ENCODE measurements at places on chromosomes 2 and 18.

- no peak for DNase-seq
These were observed 151.8 kb downstream of the ST6GAL2 start for GRCh38 chr2:106734165-106734564.

DNA sequence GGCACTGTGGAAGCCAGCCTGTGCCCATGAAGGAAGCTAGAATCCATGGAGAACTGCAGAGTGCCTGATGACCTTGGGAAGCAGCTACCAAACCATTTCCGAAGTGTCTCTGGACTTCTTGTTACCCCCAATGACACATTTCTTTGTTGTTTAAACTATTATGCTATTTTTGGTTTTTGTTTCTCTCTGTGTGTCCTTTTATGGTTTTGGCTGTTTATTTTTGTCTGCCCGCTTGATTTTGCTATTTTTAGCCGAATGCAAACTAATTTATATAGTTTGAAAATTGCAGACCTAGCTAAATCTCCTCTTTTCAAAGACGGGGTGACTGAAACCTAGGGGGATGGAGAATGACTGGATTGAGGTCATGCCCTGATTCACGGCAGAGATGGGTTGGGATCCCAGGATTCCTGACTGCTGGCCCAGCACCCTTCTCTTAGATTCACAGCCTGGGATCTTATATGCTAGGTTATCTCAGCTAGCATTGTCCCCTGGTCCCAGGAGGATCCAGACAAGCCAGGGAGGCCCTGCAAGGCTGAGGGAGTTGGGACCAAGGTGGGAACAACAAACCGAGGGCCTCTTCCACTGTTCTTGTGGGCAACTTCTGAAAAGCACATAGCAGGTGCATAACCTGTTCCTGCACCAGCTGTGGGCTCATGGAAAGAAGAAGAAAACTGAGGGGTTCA is 116.3 kb upstream of the HAAO start:
- DNase-seq = no peak

- no peak for DNase-seq
These were observed 2.3 kb downstream of the ZFP36L2 start for GRCh38 chr2:43224131-43224570.

DNA sequence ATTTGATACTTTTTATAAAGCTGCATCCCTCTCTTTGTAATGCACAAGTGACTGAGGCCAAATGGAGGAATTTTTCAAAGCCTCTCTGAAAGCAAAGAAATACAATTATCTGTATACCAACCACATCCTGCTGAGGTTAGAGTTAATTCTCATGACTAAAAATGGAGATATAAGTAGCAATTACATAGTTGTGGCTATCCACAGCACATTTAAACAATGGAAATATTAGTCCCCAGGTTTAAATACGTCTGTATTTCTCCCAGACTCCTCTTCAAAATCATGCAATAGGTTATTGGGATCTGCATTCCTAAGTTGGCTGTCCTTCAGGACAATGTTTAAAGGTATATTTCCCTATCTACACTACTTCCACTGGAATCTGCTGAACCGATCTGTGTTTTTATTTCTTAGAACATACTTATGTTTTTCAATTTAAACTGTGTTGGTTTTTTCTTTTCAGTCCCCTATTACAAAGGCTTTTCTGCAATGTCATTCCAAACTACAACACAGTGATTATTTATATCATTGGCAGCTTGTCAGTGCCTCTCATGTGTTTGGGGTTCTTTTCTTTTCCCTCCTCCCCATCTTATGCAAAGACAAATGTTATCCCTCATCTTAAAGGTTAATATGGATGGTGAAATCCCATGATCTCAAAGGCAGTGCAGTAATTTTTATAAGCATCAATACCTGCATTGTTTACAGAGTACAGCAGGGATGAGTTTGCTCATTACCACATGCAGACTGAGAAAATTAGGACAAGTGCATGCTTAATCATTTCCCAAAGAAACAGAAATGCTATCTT is 134.8 kb upstream of the FSHR start:
- DNase-seq = no peak

- no peak for DNase-seq
These were observed 42.0 kb downstream of the SP140 start for GRCh38 chr2:230267556-230267955.

DNA sequence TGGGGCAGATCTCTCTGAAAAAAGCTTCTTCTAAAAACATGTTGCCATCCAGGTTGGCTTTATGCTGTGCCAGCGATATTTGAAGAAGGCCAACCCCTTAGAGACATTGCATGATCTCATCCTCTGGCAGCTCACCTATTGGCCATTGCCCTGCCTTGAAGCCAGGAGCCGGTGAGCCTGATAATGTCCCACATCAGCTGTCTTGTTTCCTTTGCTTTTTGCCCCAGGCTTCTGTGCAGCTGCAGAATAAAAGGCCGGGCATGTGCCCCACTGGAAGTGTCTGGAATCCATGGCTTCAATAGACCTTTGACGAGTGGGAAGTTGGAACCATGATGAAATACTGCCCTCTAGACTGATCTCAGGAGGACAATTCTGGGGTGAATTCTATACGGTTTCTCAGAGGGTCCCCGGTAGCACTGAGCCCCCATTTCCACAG is 523.5 kb upstream of the ZEB2 start:
- DNase-seq = no peak

- DNase-seq = no peak
These were observed 7.4 kb upstream of the FHL2 start for GRCh38 chr2:105406221-105406620.

- DNase-seq = no peak
These were observed 40.6 kb downstream of the ZRANB3 start for GRCh38 chr2:135490376-135490775.

GRCh38 chr2:129627437-129627836 is 352.0 kb upstream of the RAB6C start:
- no peak for DNase-seq

- DNase-seq = no peak
These were observed 621.8 kb downstream of the LRP1B start for GRCh38 chr2:141508806-141509595.

GRCh38 chr2:229582151-229582550 is 132.2 kb downstream of the DNER start:
- no peak for DNase-seq

DNA sequence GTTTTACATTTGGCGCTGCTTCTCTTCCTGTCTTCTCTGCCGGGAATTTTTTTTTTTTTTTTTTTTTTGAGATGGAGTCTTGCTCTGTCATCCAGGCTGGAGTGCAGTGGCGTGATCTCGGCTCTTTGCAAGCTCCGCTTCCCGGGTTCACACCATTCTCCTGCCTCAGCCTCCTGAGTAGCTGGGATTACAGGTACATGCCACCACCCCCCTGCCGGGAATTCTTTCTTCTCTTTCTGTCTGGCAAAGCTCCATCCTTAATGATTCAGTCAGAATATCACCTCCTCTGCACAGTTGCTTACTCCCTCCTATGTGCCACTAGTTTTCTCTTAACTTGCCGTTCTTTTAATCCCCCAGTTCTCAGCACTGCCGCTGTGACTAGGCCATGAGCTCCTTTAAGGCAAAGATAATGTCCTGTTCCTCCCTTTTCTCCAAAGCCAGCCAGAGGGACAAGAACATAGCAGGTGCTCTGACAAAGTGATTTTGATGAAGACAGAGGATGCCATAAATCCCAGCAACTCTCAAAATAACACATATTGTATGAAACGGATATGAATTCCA is 112.1 kb upstream of the LRATD1 start:
- no peak for DNase-seq

DNA sequence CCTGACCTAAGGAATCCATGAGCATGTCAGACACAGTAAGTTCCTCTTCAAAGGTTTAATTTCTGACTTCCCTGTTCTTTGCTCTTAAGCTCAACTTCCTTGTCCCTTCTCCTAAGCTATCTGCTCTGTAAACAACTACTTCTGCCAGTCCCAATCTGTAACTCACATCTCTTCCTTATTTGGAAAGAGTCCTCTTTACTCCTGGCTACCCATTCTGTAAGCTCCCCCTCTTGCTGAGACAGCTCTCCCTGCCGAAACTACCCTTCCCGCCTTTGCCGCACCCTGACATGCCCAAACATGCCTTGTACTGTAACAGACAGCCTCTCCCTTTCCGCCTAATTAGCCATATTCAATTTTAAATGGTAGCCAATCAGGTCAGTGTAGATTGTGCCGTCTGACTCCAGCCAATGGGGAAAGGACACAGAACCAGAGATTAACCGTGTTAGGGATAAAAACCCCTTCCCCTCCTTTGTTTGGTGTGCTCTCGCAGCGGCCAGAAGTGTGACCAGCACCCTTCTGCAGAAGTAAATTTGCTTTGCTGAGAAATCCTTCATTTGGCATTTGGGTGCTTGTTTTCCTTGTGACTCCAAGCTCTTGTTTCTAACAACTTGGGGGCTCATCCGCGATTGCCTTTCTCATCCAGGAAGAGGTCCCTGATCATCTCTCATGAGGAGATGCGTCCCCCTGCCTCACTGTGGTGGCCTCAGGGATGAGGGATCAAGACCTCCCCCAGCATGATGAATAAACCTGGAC is 49.0 kb downstream of the PIAS2 start:
- DNase-seq = no peak

DNA sequence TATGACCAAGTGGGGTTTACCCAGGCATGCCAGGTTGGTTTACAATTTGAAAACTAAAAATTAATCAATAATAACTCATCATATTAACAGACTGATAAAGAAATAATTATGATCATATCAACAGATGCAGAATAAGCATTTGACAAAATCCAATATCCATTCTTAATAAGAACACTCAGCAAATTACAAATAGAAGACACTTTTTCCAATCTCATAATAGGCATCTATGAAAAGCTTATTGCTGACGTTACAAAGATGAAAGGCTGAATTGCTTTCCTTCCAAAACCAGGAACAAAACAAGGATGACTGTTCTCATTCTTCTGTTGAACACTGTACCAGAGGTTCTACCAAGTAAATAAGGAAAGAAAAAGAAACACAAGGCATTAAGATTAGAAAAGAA is 55.1 kb upstream of the C2orf15 start:
- DNase-seq = no peak

GRCh38 chr2:236664136-236664535 is 94.5 kb downstream of the ACKR3 start:
- no peak for DNase-seq

Measured in pulmonary artery endothelial cell (primary cell).